ENCODE measurements at places on chromosomes 6 and 20.

DNA sequence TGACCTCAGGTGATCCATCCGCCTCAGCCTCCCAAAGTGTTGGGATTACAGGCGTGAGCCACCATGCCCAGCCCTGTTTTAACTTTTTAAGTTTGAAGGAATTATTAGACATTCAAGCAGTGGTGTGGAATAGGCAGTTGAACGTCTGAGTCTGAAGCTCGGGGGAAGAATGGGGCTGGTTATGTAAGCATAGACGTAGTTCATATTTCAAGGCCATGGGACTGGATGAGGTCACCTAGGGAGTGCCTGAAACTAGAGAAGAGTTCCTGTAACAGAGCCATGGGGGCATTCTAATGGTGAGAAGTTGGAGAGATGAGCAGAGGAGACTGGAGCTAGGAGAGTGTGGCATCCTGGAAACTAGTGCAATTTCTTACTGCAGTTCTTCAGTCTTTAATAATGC, 6.4 kb downstream of the CDKAL1 start:
- DNase-seq = no peak

GRCh38 chr20:24795436-24795835, 153.6 kb upstream of the CST7 start:
- DNase-seq = no peak

DNA sequence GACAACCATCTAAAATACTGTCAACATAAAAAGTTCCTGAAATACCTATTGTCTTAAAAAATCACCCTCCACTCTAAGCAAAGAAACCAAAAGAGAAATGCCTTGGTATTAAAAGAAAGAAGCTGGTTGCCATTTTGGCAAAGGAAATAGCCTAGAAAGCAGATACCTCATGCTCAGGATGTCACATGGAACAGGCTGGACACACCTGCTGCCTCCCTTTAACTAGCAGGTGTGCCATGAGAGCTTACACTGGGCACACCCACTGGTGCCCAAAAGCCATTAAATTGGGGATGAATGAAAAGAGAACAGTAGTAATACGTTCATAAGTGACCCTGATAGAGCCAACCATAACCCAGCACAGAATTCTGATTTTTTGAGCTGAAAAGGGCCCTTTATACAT, 1.5 kb downstream of the SLC23A2 start:
- DNase-seq = no peak

- DNase-seq = no peak
Measured at GRCh38 chr6:137787016-137787415, 80.0 kb upstream of the TNFAIP3 start.

GRCh38 chr6:66735106-66735890, 1028.3 kb upstream of the EYS start:
- no peak for DNase-seq

GRCh38 chr6:112469306-112469705, 122.2 kb downstream of the RFPL4B start:
- DNase-seq = no peak

DNA sequence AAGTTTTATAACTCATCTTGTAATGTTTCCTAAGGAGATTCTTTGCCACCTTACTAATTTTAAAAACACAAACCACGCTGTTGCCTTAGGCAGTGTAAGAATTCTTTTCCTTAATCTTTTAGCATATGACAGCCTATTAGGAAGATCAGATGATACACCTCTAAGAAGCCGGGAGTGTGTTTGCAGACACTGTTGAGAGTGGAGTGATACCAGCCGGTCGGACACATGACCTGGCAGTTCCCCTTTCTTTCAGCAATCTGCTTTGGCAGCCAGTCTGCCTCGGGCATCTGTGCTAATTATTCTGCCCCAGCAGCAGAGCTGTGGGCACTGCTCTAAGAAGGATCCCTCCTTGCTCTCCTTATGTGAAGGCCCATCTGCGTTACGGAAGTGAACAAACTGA, 50.9 kb downstream of the PLCB4 start:
- DNase-seq = peak; percentile 92

DNA sequence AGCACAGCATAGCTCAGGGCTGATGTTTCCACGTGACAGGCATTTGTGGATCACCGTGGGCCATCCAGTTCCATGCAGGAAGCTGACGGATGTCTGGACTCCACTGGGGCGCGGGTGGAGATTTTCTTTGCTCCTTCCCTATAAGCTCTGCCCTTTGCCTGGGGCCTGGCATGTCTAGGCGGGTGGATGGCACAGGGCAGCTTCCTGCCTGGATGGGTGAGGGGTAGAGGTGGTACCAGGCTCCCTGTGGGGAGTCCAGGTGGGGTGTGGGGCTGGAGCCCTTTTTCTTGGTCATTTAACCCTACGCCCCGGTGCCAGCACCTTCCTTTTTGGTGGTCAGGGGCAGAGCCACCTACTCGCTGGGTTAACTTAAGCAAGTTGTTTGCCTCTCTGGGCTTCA, 10.4 kb downstream of the FAM110A start:
- no peak for DNase-seq

DNA sequence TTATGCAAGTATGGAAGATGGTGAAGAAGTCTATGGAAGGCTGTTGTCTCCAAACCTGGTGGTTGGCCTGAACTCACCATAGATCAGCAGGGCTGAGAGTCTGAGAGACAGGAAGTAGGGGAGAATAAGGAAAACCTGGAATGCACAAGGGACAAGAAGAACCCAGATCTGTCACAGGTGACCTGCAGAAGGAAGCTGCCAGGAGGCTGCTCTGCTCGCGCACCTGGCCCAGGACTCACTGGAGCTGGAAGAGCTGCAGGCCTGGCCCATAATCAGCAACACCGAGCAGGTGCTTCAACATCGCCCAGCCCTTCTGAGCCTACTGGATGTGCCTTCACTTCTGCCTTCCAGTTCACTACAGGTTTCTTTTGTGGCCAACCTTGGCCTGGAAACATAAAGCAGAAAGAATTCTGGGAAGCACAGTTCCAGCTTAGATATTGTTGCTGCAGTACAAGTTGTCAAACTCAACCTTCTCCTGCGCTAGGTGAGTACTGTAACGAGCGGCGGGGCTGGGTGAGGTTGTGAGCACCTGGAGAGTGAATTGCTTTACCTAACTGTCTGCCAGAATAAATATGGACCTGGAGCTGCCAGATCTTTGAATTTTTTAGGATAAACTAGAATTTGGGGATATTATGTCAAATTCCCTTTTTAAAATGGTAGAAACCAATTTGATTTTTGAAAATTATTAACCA, 82.4 kb downstream of the CDH26 start:
- DNase-seq = no peak

- no peak for DNase-seq
Measured at GRCh38 chr6:29816030-29816429, 11.6 kb upstream of the HLA-G start.

DNA sequence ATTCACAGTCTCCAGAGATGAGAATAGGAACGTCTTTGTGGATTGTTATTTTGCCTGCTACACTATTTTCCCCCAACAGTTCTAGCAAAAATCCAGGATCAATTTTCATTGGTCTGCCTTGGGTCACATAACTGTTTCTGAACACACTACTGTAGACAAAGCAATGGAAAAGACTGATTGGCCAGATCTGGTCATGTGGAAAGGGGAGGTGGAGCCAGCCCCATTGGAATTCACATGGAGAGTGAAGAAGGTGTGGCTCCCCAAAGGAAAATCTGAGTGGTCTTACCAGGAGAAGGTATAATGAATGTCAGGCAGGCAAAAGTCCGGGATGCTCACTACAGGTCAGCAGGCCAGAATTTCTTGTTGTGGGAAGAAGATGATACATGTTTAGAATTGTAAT, 9.5 kb upstream of the TP53RK start:
- no peak for DNase-seq

Data from NCI-H524 (cell line).